Skin of body (tissue), 3 donors: ENCODE measurements at places on chromosomes 2 and 18.

DNA sequence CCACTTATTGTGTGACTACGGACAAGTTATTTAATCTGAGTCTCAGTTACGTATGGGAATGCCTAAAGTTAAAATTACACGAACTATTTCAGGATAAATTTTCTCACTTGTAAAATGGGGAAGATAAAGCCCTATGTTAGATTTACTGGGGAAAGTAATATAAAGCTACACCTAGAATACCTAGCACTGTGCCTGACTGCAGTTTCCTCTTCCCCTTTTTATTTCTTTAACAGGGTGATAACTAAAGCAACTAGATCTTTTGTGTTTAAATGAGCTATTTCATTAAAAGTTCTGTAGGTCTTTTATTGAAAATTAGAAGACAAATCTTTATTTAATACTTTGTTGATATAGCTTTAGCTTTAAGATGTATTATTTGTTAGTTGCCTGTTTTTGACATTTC is 5.0 kb downstream of the B3GNT2 start:
- no peak for DNase-seq

DNA sequence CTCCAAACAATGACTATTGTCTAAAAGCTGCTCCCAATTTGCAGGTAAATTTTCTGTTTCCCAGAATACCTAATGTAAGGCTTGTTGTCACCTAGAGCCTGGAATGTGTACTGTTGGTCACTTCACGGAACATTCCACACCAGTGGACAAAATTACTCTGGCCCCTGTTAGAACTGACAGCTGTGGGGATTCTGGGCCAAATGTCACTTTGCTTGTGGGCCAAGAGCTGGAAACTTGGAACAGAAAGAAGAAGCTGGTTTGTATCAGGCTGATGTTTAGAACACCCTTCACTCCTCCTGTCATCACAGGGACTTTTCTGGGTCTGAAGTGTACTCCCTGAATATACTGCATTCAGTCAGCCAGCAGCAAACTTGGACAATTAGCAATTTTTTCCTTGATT is 495.6 kb upstream of the SYT4 start:
- DNase-seq = no peak

- DNase-seq = no peak
These were observed at the start of gene IL36G for GRCh38 chr2:112977559-112978056. TSS of gene IL36G (plus strand) at chr2:112978006. CDS start at chr2:112978639, 633 bp downstream.

DNA sequence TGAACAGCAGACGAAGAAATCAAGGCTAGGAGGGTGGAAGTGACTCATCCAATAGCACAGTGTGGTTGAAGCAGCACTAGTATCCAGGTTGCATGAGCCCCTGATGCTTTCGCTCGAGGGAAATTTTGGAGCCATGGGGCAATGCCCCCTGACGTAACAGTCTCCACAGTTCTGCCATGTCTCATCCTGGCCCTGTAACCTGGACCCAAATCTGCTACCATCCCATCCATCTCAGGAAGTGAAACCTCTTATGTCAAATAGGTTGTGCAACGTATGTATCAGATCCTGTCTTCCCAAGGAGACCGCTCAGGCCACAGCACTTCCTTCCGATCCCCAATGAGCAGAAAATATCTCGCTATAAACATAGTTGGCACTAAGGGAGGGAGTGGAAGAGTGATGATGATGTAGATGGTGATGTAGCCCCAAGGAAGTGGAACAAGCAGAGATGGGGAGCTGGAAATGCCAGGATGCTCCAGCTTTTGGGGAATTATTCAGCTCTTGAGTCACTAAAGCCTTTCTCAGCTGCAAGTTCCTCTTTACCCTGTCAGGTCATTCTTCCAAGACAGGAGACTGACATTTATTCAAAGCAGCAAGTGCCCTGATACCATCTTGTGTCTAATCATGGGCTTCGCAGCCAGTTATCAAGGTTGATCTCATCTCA is 3.0 kb upstream of the IL1B start:
- no peak for DNase-seq
